ENCODE measurements at places on chromosomes 6 and 20.
A peak's percentile ranks its signal among the peaks of the same experiment; 100 is the strongest.

DNA sequence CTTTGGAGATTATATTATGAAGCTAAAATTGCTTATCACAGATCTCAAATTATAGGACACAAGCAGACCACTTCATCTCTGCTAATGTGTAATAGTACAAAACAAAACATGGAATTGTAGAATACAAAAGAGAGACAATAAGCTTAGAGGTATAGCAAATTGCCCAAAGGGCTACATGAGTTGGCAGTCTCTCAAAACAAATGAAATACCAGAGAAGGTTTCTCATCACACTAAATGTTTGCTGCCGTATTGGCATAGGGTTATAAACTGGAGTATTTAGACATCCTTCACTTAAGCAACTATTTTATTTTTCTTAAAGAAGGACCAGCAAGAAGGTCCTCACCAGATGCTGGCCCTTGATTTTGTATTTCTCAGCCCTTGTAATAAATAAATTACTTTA is 5.9 kb upstream of the EYA4 start:
- no peak for DNase-seq

DNA sequence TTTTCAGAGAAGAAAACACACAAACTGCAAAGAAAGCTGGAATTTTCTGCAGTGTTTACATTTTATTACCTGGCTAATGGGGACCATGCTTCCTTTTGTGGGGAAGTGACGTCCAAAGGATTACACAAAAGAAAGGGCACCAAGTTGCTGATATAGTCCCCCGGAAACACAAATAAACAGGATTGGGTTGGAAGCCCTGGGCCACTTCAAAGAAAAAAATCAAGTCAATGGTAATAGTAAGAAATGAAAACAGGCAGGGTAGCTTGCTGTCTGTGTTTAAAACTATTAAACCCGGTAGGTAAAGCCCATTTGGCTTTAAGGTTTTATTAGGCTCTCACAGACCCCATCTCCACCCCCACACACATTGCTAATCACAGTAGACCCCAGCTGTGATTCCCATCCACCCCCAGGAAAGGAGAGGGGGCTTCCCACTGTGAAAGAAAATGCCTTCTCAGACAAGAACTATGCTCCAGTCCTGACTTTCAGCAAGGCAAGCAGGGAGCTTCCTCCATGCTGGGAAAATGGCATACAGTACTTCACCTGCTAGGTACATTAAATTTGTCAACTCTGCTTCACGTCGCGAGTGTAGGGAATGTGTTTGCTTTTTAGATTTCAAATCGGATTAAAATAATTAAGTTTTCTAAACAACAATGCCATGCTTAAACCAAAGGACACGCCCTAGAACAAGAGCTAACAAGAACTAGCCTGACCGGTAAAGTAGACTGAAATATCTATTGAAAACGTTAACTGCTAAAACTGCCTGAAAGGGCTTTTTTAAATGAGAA is 1.1 kb downstream of the PERP start:
- DNase-seq, result no peak

DNA sequence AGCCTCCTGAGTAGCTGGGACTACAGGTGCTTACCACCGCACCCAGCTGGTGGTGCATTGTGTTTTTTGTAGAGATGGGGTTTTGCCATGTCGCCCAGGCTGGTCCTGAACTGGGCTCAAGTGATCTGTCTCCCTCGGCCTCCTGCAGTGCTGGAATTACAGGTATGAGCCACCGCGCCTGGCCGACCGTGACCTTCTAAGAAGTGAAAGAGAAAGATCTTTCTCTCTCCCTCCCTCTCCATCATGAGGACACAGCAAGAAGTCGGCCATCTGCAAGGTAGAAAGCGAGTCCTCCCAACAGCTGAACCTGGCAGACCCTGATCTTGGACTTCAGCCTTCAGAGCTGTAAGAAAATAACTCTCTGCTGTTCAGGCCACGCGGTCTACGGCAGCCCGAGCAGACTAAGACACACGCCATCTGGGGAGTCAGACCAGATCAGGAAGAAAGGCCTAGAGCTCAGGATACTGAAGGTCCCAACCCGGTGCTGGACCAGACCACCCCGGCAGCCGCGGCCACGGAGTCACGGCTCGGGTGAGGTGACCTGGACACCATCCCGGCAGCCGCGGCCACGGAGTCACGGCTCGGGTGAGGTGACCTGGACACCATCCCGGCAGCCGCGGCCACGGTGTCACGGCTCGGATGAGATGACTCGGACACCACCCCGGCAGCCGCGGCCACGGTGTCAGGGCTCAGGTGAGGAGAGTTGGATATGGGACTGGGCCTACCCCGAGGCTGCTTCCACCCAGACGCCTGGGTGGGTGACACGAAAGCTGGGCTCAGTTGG is 9.6 kb downstream of the GMEB2 start:
- DNase-seq, result no peak

DNA sequence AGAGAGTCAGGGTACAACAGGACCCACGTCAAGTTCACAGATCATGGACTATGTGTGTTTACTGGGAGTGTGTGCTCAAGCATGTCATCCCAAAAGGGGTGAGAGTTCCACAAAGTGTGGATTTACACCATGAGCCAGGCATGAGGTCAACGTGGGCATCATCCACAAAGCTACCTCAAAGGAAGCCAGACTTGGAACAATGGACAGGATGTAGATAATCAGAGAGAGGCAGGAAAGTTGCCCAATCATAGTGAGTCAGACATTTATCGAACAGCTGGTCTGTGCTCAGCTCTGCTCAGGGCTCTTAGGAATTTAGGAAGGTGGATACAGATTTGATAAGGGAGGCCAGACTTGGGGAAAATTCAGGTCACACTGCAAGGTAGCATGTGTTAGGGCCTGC is 317.2 kb upstream of the CDYL start:
- no peak for DNase-seq

DNA sequence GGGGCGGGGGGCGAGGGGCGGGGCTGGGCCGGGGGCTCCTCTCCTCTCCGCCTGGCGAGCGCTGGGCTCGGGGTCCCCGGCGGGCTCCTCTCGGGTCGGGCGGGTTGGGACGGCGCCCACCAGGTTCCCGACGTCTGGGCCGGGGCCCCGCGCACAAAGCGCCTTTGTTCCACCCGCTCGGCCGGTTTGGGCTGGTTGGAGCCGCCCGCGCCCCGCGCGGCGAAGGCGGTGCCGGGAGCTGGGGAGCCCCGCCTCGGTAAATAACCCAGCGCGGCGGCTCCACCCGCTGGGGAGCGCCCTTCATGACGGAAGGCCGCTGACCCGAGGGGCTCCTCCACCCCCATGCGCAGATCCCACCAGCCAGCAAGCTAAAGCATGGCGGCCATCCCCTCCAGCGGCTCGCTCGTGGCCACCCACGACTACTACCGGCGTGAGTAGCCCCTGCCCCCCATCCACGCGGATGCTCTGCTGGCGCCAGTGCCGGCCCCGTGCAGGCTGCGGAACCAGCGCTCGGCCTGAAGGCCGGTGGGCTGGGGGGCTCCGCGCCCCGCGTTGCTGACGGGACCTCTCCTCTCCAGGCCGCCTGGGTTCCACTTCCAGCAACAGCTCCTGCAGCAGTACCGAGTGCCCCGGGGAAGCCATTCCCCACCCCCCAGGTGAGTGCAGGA is 503 bp downstream of the PPDPF start:
- peak; percentile 55 for DNase-seq

DNA sequence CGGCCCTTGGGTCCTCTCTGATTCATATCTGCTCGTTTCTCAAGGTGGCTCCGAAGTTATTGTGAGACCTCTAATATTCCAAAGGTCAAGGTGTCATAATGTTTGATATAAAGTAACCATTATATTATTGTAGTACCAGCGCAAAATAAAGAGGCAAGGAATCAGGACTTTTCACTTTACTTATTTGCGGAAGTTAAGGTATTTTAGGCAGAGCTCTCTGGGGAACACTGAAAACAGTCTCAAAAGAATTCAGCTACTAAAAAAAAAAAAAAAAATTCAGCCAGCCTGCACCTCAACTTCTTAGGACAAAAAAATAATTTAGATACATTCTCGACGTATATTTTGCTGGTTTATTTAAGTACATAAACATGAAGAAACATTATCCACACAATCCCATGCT is 2.4 kb downstream of the OSER1 start:
- no peak for DNase-seq

DNA sequence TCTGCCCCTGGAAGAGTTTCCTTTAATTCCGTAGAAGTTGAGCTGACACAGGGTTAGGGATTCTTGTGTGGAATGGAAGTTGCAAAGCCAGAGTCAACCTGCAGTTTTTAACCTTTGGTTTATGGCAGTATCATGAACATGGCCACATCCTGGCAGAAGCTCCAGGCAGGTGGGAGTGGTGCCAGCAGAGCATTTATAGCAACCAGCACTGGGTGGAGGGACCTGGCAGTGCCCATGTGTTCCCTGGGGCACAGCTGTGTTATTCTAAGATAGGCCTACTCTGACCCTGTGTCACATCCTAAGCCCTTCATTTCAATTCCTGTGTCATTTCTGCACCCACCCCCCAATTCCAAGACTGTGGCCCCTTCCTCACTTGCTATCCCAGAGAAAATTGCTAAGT is 26.1 kb upstream of the ZNF831 start:
- no peak for DNase-seq

- peak; percentile 62 for DNase-seq
Observed at GRCh38 chr20:44215125-44215524, 4.6 kb upstream of the OSER1 start.

DNA sequence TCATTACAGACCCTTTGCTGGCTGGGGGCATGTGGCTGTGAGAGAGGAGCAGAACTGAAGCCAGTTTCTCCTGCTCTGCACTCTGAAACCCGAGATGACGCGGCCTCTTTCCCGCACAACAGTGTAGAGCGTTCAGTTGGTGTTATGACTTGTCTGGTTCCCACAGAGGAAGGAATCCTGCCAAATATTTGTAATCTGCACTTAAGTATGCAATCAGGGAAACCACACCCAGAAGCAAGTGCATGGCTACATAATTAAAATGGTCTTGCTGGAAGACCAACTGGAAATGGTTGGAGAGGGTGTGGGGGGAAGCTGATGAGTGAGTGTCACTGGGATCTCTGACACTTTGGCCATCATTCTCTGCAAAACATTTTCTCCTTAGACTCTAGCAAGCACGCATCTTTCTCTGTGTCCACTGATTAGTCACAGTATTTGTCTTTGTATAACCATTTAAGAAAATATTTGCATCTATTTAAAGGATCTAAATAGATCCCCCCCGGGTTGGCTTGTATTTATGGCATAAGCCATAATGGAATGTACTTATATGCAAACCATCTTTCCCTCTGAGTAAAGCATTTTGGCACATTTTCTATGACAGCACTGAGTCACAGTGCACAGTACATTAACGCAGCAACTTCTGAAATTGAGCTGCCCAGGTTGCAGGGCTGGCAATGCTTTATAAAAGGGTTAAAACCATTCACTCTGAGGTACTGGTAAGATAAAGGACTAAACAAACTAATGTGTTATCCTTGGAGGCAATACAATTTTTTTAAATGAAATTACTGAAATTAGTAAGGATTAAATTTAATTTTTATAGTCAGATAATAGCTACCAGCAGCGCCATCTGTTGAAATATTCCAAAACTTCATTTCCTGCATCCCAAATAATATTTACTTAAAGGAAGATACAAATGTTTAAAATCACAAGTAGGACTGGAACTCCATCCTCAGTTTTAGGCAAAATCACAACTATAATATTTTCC is 76.7 kb downstream of the FOXC1 start:
- DNase-seq, result no peak

DNA sequence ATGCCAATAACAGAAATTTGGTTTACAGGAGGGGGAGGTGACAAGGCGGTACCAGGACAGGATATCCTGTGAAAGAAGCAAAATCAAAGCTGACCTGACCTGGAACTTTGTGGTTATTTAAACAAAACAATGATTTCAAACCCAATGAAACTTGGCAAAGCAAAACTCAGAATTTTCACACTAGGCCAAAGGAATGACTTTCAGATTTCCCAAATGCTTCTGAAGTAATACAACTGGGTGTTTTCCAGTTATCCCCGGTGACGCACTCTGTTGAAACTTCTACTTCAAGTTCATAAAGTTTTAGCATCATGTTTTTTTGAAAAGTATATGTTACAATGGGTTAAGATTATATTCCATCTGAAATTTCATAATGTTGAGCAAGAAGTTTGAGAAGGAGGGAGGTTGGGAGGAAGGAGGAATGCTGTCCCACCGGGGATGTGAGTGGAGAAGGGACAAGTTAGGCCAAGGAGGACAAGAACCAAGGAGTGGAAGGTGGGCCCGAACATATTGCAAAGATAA is 78.1 kb upstream of the TRAF3IP2 start:
- no peak for DNase-seq

DNA sequence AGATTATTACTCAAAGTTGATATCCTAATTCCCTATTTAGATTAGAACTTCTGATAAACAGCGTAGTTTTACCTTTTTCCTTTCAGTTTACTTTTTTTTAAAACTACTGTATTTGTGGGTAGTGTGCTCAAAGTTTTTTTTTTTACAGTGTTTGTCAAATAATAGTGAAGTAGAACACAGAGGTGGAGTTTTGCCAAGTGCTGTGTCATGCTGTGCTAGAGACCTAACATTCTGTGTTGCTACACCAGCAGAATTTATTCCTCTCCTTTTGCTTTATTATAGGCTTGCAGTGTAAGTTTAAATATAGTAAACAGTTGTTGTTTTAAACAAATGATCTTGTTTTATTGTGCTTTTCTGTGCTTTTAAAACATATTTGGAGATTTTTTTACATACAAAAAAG is 125.4 kb downstream of the HIVEP1 start:
- no peak for DNase-seq

Measured in T-helper 9 cell (primary cell).